ENCODE measurements at places on chromosomes 11 and 22.
A peak's percentile ranks its signal among the peaks of the same experiment; 100 is the strongest.

DNA sequence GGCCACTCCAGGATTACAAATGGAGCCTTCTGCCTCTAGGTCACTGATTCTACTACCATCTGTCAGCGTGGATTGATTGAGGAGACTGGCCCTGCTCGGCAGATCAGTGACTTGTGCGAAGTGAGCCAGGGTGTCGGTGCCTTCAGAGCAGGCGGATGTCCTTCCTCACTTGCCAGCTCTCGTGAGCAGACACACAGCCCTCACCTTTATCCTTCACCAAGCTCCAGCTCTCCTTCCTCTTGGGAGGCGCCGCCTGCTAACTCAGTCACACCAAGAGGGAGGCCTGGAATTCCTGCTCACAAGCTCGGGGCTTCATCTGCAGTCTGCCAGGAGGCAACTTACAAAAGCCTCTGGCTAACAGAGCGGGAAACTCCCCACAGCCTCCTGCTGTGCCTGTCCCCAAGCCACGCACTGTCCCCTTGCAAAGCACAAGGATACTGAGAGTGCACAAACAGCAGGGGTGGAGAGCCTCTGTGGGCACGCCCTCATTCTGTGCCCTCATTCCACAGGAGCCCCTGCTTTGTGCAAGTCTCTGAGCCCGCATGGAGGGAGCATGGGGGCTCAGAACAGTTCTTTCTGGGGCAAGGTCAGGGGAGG is 3.5 kb upstream of the TCF20 start:
- no peak for DNase-seq

DNA sequence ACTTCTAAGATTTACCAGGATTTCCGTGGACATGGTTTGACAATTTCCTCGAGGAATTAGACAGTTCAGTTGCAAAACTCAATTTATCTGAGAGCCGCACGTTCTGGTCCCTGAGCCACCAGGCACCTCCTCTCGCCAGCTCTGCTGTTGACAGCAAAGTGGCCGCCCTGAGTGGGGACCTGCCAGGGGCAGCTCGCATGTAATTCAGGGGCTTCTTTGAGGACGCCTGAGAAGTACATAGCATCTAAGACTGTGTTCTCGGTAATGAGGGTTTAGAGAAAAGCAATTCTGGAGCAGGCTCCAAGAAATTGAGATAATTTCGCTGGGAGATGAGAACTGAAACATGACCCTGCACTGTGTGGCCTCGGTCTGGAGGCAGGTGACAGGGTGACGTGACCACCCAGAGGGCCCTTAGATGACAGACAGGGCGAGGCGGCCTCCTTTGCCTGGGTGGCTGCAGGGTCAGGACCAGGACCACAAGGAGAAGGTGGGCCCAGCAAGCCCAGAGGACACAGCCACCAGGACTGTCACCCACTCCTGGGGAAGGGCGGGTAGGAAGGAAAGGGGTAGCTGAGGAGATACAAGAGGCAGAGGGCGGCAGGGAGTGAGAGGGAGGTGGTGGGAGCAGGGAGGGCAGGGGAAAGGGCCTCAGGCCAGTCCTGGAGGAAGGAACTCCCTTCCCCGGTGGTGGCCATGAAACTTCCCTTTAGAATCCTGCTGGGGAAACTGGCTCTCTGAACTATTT is 55.0 kb downstream of the RTL6 start:
- no peak for DNase-seq

- DNase-seq: no peak
These were observed 10.7 kb upstream of the CKAP5 start for GRCh38 chr11:46856605-46857343.

DNA sequence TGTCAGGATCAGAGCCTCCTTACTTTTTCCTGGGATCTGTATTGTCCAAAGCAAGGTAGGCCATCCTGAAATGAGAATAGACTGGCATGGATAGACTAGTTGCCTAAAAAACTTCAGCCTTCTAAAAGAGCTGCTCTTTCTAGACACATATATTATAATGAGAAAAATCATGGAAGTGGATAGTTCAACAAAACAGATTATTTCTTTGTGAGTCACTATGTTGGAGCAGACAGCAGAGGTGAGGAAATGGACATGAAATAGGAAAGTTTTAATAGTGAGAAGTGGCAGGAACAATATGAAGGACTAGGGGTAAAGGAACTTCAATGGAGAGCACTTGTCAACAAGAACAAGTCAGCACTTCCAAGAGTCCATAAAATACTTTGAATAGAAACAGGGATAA is 101.9 kb upstream of the ANO3 start:
- no peak for DNase-seq

DNA sequence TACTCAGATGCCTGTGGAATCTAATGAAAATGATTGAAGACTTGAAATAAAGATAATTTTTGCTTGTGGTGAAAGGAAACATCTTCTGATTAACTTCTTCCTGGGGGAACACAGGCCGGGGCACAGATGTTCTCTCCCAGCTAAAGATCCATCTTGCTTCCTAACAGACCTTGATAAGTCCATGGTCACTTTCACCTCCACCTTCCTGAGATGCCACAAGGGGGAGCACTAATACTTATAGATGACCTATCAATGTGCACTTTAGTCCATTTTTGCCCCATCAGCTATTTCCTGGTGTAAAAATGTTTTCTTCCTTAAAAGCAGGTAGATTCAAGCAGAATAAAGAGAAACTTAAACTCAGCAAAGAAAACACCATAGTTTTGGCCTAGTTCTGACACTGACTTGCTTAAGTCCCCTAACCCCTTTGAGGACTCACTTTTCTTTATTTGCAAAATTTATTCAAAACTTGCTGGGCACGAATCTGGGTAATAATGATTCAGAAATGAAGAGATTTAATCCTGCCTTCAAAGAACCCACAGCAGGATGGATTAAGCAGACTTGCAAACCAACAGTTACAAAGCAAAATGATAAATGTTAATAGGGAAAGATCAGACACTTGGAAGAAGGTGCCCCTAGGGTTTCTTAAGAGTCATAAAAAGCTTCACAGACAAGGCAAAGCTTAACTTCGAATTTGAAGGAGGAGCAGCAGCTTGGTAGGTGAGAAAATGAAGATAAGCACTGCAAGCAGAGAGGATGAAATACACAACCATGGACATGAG is 158.7 kb downstream of the RAB38 start:
- DNase-seq: peak; percentile 54

- no peak for DNase-seq
These were observed 18.0 kb downstream of the PPP2R1B start for GRCh38 chr11:111748035-111748804.

GRCh38 chr22:31343235-31344191 is 2.6 kb downstream of the PATZ1 start:
- DNase-seq: no peak

DNA sequence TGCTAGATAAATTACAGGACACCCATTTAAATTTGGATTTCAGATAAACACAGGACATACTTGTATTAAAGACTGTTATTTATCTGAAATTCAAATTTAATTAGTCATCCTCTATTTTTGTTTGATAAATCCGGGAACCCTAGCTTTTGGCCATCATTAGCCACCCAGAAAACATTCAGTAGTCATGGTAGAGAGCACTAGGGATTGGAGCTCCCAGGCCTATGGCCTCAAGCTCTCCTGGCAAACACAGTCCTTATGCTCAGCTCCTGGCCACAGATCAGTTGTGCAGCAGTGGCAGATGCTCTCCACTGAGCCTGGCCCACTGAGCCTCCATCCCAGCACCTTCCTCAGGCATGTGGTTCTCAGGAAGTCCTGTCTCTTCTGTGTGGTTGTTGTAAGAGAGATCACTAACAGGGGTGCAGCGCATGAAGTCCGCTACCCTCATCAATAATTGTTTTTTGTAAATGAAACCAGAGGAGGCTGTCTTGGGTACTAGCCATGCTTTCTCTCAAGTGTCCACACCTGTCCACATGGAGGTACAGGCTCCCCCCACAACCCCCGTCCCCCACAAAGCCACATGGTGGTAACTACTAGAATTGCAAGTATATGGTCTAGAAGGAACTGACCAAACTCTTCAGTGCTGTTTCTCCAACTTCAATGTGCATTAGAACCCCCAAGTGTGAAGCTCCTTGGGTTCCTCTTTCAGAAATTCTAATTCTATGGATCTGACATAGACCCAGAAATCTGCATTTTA is 1.1 kb upstream of the IRAG1 start:
- DNase-seq: no peak

Data from GM12864 (cell line).